ENCODE measurements at places on chromosomes 3 and 15.
A peak's percentile ranks its signal among the peaks of the same experiment; 100 is the strongest.

DNA sequence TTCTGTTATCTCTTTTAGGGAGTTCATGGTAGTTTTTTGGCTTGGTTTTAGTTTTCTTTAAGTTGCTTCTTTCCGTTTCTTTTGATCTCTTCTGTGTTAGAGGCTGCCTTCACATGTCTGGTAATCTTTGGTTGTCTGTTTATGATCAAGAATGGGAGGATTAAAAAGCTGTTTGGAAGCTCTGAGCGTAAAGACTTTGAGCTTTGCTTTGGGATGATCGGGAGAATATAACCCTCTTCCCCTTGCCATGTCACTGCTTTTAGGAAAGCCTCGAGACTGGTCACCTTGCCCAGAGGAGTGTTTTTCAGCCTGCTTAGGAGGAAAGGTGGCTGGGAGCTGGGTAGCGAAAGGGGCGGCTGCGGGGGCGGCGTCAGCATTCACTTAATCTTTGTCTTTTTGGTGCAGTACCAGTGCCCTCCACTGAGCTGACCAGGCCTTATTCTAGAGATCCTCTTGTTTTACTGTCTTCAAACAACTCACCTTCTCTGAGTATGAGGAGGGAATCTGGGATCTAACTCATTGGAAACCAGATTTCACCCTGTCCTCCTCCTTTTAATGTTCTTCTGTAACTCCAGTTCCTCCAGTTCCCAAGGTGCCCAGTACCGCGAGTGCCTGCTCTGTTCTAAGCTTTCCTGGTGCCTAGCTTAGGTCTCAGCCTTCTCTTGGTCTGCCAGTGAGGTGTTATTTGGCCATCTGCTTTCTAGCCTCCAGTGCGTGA is 15.5 kb downstream of the TATDN2 start:
- DNase-seq = no peak

DNA sequence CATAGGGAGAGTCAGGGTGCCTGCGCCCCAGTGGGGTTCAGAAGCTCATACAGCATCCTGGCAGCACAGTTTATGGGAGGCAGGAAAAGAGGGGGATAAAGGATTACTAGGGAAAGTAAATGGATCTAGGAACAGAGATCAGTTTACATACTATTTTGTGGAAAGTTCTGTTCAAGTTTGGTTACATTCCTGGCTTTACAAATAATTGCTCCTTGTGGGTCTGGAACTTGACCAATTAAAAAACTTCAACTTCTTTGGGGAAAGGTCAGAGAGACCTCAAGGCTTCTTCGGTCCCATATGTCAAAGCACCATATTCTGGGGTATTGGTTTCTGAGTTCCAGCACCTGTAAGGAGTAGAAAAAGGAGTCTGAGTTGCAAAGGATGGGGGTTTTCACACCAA is 64.1 kb downstream of the ZDHHC19 start:
- DNase-seq = no peak

DNA sequence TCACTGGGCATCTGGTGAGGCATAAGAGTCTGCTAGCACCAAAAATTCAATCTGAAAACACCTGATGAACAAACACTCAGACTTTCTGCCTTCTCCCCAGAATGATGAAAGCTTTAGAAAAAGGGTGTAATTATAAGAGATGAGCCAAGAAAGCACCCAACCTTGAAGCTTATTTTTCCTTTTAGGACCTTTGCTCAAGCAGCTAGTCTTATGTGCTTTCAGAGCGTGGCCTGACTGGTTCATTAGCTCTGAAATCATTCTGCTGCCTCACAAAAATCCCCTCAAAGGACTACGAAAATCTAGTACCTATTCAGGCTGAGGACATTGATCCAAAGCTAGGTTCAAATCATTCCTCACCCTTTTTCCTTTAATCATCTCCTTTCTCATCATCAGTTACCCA is 662.3 kb downstream of the MAGI1 start:
- DNase-seq = no peak

DNA sequence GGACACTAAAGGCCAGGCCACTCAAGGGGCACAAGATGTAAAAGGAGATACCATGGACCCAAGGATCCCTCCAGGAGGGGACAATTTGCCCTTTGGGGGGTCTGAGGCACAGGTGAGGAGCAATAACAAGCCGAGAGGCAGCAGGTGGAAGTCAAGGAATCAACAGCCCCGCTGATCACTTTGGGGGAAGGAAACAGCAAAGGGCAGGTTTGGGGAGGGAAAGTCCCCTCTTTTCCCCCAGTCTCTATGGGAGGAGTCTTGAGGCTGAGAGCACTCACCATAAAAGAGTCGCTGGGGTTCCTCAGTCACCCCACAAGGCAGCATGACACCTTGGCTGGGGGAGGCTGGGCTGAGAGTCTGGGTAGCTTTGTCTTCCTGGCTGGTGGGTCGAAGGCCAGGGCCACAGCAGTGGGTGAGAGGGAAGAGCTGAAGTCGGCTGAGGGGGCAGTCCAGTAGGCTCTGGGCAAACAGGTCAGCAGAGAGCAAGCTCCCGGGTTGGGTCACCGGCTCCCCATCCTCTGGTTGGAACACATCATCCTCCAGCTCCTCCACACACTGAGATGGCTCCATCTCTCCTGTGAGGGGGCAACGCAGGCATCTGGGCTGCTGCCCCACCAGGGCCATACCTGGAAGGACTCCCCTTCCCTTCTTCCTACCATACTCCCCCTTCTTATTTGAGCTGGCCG is 3.0 kb downstream of the BMF start:
- no peak for DNase-seq

DNA sequence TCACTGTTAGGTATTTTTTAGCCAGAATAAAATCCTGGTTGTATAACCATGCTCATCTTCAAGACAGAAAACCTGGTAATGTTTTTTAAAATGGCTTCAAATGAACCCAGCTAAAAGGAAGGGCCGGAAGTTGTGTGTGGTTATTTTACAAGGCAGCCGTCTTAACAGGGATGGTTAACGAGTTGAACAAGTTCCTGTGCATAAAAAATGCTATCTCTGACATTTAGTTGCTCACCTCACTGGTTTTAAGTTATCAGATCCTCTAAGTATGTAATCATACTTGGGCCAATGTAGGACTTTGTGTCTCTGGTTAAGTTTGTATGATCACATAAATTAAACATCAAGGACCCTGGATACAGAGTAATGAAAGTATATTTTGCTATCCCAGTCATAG is 2.1 kb downstream of the ATP11B start:
- peak; percentile 96 for DNase-seq

GRCh38 chr15:42858999-42859789 is 61.4 kb downstream of the TTBK2 start:
- no peak for DNase-seq

DNA sequence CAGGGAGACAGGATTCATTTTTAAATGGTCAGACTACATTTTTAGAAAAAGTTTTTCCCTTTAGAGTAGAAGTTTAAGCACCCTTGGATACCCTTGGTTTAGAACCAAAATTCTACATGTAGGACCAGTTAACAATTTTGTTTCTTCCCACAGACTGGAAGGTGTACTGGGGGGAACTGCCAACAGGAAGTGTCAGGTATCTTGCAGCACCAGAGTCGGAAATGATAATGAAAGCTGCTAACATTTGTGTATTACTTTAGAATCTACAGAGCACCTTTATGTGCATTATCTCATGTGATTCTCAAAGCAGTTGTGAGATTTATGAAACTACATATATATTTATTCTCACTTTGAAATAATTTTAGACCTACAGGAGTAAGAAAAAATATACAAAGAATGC is 21.5 kb downstream of the SPRED1 start:
- DNase-seq = no peak

- DNase-seq = no peak
Measured at GRCh38 chr15:52745326-52746161, 44.6 kb downstream of the ONECUT1 start.

DNA sequence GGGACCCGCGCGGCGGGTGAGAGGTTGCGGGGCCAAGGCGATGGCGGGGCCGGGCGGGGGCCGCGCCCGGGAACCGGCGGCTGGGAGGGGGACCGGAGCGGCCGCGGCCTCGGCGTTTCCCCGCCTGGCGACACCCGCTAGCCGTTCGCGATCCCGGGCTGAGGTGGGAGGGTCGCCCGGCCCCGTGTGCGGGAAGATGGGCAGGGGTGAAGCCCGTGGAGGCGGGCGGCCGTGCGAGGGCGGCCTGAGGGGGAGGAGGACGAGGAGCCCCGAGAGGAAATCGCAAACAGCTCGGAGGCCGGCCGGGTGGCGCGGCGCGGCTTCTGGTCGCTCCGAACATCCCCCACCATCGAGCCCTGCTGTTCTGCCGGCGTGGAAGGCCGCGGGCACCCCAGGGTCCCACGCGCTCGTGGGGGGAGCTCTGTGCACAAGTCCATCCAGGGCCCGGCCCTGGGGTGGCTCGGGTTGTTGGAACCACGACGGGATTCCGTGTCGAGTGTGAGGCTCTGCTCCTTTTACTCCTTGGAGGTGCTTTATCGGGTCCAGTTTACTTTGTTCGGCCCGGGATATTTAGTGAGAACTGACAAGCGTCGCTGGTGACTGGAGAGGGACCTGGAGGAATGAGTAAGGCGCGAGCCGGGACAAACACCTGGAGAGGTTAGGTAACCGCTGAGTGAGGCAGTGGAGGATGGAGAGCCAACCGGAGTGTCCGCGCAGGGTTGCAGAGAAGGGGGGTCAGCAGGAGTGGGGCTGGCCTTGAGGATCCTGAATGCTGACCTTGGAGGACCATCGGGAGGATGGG is 728 bp downstream of the CRTC3 start:
- DNase-seq = no peak

GRCh38 chr3:10883478-10884234 is 67.6 kb downstream of the SLC6A11 start:
- DNase-seq = no peak

DNA sequence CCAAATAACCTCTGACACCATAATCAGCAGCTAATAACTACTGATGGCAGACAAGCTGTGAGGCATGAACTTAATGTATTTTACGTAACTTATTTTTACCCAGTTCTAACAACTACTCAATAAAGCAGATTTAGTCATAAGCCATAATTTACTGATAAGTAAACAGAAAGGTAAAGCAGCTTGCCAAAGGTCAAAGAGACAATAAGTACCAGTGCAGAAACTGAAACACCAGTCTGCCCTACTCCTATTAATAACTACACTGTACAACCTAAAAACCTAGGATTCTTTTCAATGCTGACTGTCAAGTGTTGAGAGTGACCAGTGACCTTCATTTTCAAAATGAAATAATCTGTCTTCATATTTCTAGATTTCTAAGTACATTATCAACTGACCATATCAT is 152.2 kb downstream of the NR2E3 start:
- no peak for DNase-seq

DNA sequence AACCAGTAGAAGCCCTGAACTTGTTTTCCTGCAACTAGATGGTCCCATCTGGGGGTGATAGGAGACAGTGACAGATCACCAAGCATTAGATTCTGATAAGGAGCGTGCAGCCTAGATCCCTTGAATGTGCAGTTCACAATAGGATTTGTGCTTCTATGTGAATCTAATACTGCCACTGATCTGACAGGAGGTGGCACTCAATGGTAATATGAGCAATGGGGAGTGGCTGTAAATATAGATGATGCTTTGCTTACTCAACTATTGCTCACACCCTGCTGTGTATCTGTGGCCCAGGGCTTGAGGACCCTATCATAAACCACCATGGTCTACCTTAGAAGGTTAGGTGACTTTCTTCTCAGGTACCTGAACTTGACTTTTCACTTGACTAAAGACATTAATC is 417.1 kb upstream of the ARHGEF26 start:
- DNase-seq = no peak

- DNase-seq = no peak
Measured at GRCh38 chr15:74336061-74337005, 31.1 kb downstream of the CYP11A1 start.

- no peak for DNase-seq
Measured at GRCh38 chr3:80701349-80701748, 933.6 kb upstream of the ROBO1 start.
